ENCODE measurements at places on chromosomes 1 and 21. TPM values are rescaled to one million over a fixed set of nuclear protein-coding genes. Genes with fewer than 3 reads are reported as not detected.

Gene MX2
- total RNA-seq = 1.9 TPM

Gene CYP4A11
- total RNA-seq = not detected

Gene PIAS3
- total RNA-seq = 33.9 TPM

Gene AVPR1B
- not detected for total RNA-seq

Gene ORC1
- 46.4 TPM for total RNA-seq

Gene SLC1A7
- not detected for total RNA-seq

Gene NPHS2
- not detected for total RNA-seq

Gene FCRL1
- not detected for total RNA-seq

Gene LHX4
- total RNA-seq = 2.0 TPM

Gene KLHDC9
- total RNA-seq = 7.0 TPM

Gene UMODL1
- not detected for total RNA-seq

Gene IL20
- not detected for total RNA-seq

Gene OLIG1
- total RNA-seq = 0.33 TPM

Gene CYP2J2
- 0.57 TPM for total RNA-seq

Gene SERINC2
- total RNA-seq = 14.1 TPM

Measured in H9 (cell line).